ENCODE measurements at places on chromosomes 2 and 18.

DNA sequence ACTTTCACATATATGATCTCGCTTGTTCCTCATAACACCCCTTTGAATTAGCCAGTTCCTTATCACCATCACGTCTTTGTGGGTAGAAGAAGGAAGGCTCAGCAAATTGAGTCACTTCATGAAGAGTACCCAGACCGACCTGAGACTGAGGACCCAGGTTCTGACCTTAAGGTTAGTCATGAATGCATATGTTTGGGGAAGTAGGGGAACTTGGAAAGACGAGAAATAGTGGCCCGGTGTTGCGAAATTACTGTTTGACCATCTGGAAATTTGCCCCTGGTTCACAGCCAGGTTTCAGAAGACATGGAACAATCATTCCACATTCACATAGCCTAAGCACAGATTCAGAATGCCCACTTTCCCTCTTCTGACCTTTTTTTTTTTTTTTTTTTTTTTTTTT is 59.8 kb downstream of the MEIS1 start:
- no peak for DNase-seq

- DNase-seq, result no peak
Observed at GRCh38 chr2:96847586-96847985, 3.8 kb upstream of the ANKRD23 start.

DNA sequence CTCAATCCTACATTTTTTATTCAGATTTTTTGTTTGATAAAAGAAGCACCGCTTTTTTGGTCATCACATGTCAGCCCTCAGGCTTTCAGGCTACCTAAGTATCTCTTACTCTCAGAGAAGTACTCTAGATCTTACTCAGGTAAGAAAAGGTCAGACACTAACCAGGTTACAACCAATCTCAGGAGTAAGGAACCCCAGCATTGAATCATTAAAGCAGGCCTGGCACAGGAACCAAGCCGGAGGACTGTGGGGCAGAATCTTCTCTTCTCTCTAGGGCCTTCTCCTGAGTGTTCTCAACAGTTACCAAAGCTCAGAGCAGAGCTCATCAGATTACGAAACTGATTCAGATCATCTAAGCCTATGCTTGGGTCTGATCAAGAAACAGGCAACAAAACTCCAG is 28.2 kb downstream of the RBMS1 start:
- no peak for DNase-seq

DNA sequence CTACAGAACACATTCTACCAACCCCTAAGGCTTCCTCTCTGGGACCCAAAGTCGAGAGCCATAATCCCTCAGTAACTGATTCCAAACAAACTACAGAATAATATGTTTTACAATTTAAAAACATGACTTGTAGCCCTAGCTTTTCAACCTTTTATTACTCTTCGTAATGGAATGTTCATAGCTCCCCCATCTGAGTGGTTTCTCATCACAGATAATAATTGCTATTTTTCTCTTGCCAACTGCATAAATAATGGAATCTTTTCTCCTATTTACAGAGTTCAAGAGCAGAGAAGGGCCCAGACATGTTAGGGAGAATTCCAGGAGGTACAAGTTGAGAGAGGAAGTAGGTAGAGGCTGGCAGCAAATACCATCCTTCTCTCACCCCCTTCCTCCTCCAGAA is 59.9 kb upstream of the CERS6 start:
- no peak for DNase-seq

- no peak for DNase-seq
Observed at GRCh38 chr18:48348739-48349138, 60.4 kb downstream of the ZBTB7C start.

DNA sequence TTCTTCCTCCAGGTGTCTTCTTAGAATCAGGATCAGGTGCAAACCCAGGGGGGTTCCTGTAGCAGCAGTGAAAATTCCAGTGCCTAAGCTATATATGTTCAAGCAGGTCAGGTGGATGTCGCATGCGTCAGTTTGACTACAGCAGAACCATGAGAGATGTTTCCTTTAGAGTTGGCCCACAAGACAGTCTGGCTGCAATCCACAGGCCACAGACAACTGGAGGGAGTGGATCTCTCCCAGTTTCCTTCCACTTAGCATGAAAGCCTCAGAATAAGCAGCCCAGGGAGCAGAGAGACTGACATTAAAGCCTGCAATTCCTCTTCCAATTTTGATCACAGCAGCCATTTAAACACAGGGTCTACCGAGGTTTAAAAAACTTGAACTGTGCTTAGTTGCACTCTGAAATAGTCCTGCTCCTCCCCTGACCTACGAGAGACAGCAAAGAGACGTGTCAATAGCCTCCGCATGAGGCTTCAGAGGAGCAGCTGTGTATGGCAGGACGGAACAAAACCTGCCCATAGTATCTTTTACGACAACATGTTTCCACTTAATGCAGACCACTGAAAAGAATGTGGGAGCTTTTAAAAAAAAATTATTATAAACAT is 988 bp upstream of the KCNE4 start:
- no peak for DNase-seq

GRCh38 chr2:84711651-84712050 is 169.2 kb downstream of the TRABD2A start:
- no peak for DNase-seq

- no peak for DNase-seq
Observed at GRCh38 chr2:59032499-59032898, 791.4 kb upstream of the FANCL start.

- DNase-seq, result no peak
Observed at GRCh38 chr2:133247631-133248030, 320.6 kb downstream of the NCKAP5 start.

- no peak for DNase-seq
Observed at GRCh38 chr2:240246173-240246820, 105.8 kb upstream of the OTOS start.

GRCh38 chr2:151819920-151820319 is 8.3 kb downstream of the ARL5A start:
- no peak for DNase-seq

DNA sequence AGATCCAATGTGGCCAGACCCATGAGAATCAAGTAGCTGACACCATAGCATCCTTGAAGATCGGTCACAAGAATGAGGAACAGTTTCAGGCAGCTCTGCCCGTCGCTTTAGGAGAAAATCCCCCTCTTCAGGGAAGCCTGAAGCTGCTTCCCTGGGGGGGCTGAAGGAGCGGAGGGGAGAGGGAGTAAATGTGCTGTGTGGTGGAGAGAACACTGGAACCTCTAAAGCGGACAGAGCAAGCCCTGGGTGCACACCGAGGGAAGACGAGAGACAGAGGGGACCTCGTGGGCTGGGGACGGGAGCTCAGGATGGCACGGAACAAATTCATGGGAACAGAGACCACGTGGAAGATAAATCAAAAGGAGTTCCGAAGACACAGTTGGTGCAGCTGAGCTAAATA is 154.3 kb downstream of the NDUFA10 start:
- DNase-seq, result no peak

GRCh38 chr2:232348936-232349335 is 29.6 kb upstream of the ALPP start:
- no peak for DNase-seq

DNA sequence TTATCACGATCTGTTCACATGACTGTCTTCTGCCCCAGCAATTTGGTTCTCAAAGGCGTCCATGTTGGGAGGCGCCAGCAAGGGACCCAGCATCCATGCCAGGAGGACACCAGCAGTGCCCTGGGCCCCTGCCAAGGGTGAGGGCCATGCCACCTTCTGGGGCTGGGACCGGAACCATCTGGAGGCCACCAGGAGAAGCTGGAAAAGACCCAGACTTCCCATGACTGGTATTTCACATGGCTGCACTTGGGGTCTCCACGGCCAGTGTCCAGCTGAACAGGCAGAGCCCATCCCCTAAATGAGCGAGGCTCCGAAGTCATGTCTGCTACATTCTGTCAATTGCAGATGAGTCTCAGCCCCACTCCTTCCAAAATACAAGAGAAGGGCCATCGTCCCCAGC is 306.8 kb upstream of the HS6ST1 start:
- DNase-seq, result no peak

GRCh38 chr2:85958731-85959130 is 69.9 kb upstream of the ST3GAL5 start:
- no peak for DNase-seq

DNA sequence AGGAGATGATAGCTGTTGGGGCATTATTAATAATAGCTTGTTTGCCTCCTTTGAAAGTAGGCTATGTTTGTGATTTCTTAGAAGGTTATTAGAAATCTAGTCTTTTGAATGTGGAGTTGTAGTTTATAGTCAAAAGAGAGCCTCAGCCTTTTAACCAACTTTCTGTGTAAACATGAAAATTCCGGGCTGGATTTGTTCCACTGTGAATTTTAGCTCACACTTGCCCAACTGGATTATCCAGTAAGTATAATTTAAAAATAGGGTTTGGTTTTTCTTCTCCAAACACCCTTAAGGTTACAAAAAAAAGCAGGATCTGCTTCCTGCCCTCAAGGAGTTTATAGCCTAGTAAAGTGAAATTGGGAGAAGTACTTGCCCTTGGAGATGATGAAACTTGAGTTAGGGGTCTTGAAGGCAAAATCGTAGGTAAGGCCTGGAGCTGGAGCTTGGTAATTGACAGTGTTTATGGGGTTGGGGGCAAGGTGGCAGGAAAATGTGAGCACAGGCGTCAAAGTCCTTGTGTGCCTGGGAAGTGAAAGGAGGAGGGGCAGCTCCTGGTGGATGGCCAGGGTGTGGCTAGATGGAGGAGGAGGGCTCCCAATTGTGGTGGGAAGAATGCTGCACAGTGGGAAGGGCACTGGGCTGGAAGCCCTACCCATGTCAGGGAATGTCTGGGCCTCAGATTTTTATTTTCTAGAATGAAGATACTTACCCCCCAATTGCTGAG is 21.3 kb downstream of the ITGA6 start:
- DNase-seq, result no peak

DNA sequence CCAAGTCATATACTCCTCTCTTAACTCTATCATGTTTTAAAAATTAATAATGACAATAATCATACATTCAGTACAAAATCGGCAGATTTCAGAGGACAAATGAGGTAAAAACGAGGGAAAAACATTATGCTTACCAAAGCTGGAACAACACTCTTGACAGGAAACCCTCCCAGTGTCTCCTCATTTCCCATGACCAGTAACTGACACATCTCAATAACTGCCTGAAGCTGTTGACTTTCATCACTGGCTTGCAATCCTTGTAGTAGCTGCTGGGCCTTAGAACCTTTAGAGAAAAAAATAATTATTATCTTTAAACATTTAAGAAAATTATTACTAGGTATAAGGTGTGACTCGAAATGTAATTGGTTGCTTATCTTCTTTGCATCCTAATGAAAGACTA is 103.6 kb downstream of the TRIP12 start:
- DNase-seq, result no peak

- DNase-seq, result no peak
Observed at GRCh38 chr18:57856557-57857280, 53.6 kb upstream of the ATP8B1 start.

- no peak for DNase-seq
Observed at GRCh38 chr2:65046633-65047407, 9.4 kb upstream of the CEP68 start.

DNA sequence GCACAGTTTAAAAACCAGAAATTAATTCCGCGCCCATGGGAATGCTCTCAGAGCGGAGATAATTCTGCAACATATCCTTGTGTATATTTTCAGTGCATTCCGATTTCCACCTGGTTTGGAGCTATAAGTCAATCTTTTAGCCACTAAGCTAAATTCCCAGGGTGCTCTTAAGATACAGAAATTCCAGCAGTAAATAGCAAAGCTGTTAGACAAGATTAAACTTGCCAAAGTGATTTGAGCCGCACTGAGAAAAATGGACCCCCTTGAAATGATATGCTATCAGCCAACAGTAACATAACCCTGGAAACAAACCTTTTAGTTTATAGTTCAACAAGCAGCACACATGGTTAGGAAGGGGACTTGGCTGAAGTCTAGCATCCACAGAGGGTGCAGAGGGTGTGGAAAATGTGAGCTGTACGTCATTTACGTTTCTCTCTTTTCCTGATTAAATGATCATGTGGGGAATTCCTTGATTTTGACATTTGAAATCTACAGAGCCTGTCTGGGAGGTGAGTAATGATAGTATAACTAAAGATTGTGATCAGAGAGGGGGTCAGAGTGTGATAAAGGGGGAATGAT is 99.8 kb upstream of the COPS8 start:
- no peak for DNase-seq

DNA sequence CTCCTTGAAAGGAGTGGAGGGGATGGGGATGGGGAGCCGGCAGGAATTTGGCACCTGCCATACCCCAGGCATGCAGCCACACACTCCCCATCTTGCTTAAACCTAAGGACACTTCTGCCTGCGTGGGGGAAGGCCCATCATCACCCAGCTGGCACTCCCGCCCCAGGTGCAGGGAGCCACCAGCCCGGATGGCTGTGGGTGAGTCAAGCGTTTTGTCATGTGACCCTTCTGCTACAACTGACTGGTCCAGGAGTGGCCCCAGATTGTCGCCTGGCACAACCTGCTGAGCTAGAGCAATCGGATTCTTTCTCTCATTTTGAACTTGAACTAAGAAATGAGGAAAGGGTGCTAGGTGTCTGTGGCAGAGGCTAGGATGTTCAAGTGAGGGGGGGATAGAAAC is 61.3 kb downstream of the TSN start:
- no peak for DNase-seq

DNA sequence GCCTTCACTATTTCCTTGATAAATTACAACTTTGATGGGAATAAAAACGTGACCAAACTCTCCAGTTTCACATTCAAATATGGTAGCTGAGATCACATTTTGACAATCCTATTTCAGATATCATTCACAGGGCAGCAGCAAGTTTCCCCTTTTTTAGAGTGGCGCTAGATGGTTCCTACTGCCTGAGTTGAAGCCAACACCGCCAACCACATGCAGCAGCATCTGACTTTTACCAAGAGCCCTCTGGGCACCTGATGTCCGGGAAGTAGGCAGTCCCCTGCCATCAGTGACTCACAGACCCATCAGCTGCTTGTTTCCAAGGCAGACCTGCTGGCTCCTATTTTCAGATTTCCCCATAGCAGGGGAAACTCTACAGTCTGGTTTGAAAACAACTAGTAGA is 4.0 kb upstream of the MREG start:
- no peak for DNase-seq

- DNase-seq, result no peak
Observed at GRCh38 chr2:47655563-47655880, 127.4 kb upstream of the MSH6 start.

GRCh38 chr2:4358837-4359236 is 655.5 kb downstream of the DCDC2C start:
- DNase-seq, result no peak
